ENCODE measurements at places on chromosomes 7 and 10.

DNA sequence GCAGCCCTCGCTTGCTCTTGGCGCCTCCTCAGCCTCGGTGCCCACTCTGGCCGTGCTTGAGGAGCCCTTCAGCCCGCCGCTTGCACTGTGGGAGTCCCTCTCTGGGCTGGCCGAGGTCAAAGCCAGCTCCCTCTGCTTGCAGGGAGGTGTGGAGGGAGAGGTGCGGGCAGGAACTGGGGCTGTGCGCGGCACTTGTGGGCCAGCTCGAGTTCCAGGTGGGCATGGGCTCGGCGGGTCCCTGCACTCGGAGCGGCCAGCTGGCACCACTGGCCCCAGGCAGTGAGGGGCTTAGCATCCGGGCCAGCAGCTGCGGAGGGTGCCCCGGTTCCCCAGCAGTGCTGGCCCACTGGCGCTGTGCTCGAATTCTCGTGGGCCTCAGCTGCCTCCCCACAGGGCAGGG is 152.1 kb upstream of the SEMA3C start:
- DNase-seq = no peak

DNA sequence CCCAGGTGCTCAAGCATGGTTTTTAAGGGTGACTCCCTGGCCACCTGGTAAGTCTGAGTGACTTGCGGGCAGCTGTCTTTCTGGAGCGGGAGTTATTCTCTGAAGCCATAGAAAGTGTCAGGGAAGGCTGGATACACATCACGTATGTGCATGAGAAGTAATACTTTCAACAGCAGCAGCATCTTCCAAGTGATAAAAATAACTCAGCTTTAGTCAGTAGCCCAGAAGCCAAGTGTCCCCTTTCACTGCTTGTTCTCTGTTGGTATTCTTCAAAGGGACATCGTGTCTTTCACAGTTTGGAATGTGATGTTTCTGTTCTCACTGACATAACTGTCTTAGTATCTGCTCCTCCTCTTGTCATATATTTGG is 97.6 kb downstream of the KIAA1217 start:
- DNase-seq = no peak

- no peak for DNase-seq
These were observed 21.1 kb upstream of the SAR1A start for GRCh38 chr10:70191161-70191971.

- no peak for DNase-seq
These were observed 81.5 kb downstream of the ITIH5 start for GRCh38 chr10:7585228-7585627.

- DNase-seq = no peak
These were observed 11.6 kb downstream of the MCMBP start for GRCh38 chr10:119860866-119861607.

DNA sequence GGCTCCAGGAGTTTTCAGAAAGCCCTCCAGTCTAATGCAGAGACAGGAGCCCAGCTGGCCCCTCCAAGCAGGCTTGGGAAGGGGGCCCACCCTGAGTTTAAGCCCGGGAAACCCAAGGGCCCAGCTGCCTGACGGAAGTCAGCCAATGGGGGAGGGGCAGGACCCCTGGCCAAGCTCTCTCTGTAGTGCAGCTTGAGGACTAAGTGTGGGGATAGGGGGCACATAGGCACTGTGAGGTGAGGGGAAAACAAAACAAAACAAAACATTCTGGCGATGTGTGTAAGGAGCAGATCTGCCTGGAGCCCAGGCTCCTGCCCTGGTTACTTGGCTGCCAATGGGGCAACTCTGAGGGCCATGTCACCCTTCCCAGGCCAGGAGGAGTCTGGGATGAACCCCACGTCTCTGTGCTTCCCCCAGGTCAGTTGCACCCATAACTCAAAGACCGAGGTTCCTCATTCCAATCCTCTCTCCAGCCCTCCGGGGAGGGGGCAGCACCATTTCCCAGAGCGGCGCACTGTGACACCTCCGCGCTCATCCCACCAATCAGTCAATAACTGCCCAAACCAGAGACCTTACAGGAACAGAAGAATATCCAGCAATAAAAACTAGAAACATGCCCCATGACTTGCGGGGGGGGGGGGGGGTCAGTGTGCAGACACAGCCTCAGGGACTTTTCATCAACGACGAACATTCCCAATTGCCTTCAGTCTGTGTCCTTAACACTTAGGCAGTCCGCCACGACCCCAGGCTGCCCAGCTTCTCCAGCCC is 1.7 kb downstream of the CXCL12 start:
- DNase-seq = no peak

DNA sequence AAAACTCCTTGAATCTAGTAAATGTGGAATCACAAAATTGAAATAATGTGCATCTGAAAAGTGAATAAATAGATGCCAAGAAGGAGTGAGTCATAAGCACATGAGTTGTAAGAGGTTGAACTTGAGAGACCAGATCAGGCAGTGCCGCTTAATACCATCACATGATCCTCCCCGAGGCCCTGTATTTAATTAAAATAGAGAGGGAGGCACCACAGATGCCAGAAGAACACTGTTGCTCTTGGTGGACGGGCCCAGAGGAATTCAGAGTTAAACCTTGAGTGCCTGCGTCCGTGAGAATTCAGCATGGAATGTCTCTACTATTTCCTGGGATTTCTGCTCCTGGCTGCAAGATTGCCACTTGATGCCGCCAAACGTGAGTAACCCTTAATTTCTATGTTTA is at the start of gene GPNMB:
Gene GPNMB (plus strand): TSS at position 221 of the 400 bp plus-strand sequence. CDS start 83 bp downstream, at position 304.
- DNase-seq = no peak

DNA sequence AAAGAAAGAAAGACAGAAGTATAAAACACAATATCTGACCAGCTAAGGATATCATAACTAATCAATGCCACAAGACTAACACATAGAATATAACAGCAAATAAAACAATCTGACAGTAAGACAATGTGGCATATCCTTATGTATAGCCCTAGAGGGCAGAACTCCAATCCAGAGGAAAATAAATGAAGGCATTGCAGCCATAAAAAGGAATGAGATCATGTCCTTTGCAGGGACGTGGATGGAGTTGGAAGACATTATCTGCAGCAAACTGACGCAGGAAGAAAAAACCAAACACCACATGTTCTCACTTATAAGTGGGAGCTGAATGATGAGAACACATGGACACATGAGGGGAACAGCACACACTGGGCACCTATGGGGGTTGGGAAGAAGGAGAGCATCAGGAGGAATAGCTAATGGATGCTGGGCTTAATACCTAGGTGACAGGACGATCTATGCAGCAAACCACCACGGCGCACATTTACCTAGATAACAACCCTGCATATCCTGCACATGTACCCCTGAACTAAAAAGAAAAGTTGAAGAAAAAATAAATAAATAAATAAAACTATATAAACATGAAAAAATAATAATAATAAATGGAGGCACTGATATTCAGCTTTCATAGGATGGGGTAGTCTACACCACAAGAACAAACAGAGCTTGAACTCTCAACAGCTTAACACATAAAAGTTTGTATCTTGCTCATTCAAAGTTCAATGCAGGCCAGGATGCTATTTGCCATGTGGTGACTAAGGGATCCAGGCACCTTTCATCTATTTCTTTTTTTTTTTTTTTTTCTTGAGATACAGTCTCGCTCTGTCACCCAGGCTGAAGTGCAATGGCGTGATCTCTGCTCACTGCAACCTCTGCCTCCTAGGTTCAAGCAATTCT is 66.1 kb upstream of the KAT6B start:
- no peak for DNase-seq

- no peak for DNase-seq
These were observed 129.4 kb downstream of the WDR11 start for GRCh38 chr10:120980279-120981255.

- no peak for DNase-seq
These were observed 230.4 kb downstream of the TNS3 start for GRCh38 chr7:47351233-47352154.

DNA sequence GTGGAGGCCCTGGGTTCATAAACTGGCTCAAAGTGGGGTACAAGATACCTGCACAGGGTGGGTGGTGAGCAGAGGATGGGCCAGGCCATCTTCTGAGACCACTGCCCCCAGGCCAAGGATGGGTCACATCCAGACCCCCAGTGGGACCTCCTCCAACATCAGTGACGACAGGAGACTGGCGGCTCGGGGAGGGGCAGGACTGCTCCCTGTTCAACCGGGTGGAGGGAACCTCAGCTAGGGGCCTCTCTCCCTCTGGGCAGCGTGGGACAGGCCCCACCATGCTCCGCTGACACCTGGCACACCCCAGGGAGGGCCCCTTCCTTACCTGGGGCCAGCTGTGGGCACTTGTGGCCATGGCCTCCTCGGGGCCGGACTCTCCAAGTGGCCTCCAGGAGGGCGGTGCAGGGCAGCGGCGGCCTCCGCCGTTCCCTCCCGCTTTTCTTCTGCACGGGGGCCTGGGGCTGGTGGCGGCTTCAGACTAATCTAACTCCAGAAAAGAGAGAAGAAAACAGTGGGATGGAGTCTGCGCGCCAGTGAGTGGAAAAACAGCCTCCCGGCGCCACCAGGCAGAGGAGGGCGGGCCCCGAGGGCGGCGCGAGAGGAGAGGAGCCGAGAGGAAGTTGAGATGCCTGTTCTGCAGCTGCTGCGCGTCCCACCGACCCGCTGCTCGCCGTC is at the start of gene CALHM2:
Gene CALHM2 (minus strand): TSS at position 540 of the 675 bp plus-strand sequence. CDS start 2,429 bp downstream, outside the sequence.
- DNase-seq = no peak

DNA sequence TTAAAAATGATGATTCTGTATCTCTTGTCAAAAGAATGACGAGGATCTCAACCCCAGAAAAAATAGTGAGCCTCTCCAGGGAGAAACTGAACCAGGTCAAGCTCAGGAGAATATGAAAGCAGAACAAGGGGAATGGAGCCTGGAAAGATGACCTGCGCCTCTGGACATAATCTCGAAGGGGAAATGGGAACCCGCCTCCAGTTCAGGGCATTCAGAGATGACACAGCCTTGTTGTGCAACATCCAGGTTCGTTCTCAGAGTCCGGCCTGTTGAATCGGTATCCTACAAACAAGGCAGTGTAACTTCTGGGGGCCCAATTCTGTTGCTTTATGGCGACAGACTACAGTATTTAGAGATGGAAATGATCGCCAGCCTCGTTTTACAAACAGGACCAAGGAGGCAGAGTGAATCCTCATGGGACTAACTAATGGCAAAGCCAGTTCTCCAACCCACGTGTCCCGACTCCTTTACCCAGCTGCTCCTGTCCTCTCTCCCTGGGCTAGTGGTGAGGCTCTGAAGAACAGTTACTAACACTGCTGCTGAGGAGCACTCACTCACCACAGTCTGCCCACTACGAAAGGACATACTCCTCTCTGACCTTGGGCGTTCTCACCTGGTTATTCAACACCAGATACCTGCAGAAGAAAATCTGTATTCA is 67.6 kb downstream of the JAZF1 start:
- no peak for DNase-seq

DNA sequence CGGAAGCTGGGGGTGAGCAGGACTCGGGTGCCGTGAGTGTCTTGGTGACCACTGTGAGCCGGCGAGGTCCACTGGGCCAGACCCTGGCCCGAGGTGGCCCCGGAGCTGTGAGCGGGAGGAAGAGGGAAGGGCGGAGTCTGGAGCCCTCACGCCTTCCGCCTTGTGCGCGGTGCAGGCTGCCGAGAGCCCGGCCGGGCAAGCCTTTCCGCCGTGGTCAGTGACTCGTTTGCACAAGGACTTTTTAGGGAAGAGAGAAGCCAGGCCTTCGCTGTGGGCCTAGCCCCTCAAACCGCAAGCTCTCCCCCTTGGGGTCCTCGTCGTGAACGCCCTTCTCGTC is 40.9 kb upstream of the ZNF32 start:
- DNase-seq = no peak

DNA sequence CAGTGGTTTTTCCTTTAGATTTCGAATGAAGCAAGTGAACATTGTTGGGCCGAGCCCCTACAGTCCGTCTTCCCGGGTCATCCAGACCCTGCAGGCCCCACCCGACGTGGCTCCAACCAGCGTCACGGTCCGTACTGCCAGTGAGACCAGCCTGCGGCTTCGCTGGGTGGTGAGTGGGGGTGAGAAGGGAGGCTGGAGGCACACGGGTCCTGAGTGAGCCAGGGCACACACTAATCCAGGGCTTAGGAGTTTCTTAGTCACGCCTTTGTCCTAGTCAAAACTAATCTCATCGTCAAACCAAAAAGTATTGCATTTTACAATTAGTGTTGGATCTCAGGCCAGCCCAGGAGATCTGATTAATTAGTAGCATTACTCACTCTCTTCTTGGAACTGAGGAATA is 568.8 kb upstream of the FOXK1 start:
- no peak for DNase-seq

DNA sequence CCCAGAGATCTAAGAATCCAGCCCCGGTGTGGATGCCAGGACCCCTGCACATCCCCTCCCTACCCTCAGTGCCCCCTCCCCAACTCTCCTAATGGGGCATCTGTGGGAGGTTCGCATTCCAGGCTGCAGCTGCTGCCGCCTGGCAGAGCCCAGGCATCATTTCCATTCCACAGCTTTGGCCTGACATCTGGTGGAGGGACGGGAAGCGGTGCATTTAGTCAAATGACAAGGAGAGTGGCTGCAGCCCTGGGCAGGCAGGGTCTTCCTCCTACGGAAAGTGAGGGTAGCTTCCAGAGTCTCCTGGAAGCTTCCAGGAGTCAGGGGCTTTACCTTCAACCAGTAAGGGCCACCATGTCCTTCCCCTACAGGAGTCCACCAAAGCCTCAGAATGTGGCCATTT is 30.8 kb downstream of the PRLHR start:
- no peak for DNase-seq

DNA sequence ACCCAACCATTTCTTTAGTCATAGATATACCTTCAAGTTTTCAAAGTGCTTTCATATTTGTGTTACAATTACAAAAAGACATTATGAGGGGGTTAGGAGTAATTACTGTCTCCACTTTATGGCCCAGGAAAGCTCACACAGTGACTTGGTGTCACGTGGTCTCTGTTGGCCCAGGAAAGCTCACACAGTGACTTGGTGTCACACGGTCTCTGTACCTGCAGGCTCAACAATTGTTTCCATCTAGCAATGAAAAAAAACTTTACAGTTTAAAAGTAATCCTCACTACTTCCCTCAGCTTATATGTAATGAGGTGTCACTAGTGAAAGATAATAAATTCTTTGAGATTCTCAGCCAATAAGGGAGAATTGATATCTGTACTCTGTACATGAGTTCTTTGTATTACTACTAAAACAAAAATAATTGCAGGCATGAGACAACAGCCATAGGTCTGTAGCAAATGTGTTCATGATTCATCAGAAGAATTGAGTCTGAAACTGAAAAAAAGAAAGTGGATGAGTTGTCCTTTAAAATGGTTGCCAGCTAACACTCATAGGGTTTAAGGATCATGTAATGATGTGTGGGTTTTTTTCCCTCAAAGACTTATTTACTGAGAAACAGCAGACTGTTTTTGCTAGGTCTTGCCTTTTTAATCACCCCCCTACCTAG is 10.9 kb downstream of the OGDH start:
- DNase-seq = no peak

GRCh38 chr7:120114626-120115025 is 158.3 kb upstream of the KCND2 start:
- no peak for DNase-seq
